ENCODE measurements at places on chromosomes 7 and 10.
A peak's percentile ranks its signal among the peaks of the same experiment; 100 is the strongest.

DNA sequence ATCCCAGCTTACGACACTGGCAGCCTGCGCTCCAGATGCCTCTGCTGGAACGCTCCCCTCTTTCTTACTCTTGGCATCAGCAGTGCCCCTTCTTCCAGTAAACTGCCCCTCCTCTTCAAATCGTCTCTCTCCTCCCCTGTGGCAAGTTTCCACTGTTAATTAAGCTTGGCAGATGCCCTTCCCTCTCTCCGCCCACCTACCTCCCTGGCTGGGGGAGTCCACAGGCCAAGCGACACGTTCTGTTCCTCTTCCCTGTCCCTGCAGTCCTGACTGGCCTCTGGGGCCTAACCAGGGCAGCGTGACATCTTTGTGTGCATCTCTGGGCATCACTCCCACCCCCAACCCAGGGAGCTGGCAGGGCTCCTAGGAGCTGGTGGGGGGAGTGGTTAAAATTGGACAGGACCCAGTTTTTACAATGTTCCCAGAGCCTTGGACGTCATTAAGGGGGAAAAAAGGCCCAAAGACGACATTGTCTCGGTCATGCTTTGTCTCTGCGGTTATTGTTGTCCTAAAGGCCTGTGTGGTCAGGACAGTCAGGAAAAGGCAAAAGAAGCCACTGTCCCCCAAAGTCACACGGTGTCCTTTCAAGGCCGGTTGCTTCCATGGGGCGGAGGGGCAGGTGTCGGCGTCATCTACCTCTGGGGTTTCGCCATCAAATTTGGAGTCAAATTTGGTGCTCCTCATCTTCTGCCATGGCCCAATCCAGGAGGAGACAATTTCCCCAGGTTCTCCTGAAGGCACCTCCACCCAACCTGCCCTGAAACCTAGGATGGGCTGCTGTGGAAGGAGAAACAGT, 54.2 kb downstream of the DLG5 start:
- no peak for DNase-seq

- DNase-seq: no peak
These were observed 261.9 kb downstream of the GRID1 start for GRCh38 chr10:86104611-86105145.

GRCh38 chr10:12308736-12309375, 40.5 kb upstream of the CAMK1D start:
- DNase-seq: no peak

DNA sequence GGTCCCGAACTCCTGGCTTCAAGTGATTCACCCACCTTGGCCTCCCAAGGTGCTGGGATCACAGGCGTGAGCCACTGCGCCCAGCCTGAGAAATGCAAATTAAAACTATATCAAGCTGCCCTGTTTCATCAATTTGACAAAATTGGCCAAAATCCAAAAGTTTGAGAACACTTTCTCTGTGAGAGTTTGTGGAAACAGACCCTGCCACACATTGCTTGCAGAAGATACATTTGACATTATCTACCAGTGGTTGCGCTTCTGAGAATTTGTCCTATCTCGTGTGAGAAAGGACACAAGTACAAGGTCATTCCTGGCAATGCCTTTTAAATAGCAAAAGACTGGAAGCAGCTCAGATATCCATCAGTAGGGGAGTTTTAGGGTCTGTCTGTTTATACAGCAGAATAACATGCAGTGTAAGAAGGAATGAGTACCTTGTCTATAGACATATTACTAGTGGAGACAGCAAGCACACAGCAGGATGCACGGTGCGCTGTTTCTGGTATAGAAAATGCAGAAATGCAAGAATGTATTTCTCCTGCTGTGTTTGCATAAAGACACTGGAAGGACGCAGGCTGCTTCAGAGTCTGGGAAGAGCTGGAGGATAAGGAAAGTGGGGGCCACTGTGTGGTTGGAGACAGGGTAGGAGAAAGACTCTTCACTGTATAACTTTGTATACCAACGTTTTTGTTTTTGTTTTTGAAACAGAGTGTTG, 4.3 kb downstream of the LHPP start:
- no peak for DNase-seq

DNA sequence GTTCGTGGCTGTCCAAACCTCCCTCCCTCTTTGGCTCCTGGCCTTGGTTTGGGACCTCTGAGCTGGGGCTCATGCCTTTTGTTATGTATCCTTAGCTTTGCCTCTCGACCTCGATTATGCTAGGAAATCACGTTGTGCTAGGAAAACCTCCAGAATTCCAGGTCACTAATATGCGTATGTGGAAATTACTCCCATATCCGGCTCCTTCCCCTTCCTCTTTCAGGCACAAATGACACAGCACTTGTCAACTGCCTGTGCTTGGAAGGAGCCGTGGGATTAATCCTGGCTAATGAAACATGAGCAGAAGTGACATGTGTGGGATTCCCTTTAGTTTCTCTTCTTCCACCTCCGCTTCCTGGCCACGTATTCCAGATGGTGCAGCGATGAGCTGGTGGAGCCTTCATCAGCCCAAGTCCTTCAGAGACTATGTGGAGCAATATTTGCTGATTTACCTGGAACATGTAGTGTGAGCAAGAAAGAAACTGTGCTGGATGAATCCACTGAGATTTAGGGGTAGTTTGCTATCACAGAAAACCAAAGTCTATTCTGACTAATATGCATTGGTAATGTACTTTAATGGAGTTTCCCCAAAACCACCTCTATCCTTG, 149.2 kb downstream of the REEP3 start:
- no peak for DNase-seq

- no peak for DNase-seq
These were observed 608.5 kb downstream of the PHTF2 start for GRCh38 chr7:78407031-78407430.

DNA sequence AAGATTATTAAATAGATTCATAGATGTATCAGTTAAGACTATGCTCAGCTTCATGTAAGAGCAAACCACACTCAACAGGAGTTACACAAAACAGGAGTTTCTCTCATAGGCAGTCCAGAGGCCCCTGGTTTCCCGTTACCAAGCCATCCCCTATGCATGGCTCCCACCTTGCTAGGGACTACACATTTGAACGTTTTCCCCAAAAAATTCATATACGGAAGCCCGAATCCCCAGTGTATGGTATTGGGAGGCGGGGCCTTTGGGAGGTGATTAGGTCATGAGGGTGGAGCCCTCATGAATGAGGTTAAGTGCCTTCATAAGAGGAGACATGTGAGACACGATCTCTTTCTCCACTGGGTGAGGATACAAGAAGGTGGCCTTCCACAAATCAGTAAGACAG, 29.1 kb downstream of the RSU1 start:
- DNase-seq: no peak

GRCh38 chr7:106858618-106859532, 6.2 kb upstream of the PIK3CG start:
- DNase-seq: no peak

- DNase-seq: no peak
These were observed 14.2 kb downstream of the IGF2BP3 start for GRCh38 chr7:23456093-23456492.

DNA sequence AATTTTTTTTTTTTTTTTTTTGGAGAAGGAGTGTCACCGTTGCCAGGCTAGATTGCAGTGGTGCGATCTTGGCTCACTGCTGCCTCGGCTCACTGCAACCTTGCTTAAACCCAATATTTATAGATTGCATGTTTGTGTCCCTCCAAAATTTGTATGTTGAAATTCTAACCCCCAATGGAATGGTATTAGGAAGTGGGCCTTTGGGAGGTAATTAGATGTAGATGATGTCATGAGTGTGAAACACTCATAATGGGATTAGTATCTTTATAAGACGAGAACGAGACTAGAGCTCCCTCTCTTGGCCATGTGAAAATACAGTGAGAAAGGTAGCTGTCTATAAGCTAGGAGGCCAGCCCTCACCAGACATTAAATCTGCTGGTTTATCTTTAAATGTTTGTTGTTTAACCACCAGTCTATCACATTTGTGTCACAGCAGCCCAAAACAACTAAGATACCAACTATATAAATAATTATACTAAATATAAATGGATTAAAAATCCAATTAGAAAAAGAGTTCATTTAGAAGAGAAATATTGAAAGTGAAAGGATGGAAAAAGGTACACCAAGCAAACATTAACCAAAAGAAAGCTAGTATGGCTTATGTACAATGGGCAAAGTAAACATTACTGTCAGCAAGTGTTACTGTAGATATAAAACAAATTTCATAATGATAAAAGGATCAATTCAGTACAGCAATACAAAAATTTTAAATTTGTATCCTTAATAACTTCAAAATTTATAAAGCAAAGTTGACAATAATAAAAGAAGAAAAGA, 9.3 kb downstream of the TCAF1 start:
- no peak for DNase-seq

- DNase-seq: peak; percentile 37
These were observed 288.8 kb upstream of the NFE2L3 start for GRCh38 chr7:25863005-25863728.

DNA sequence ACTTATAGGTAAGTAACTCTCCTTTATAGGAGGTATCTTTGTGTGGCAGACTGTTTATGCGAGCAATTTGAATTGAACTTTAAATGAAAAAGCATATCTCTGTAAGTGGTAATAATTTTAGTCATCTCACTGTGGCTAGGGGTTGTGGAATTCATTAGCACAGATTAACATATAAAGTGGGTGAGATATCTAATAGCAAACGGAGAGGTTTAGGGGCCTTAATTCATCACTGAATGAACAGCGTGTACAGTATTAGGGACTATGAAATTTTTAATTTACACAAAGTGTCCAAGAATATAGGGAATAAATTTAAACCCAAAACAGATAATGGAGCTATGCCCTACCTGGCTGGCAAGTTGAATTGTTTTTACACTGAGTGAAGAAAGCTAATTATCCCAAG, 15.7 kb upstream of the FAM204A start:
- DNase-seq: no peak

- DNase-seq: no peak
These were observed 3.9 kb downstream of the HPS6 start for GRCh38 chr10:102069071-102069470.

DNA sequence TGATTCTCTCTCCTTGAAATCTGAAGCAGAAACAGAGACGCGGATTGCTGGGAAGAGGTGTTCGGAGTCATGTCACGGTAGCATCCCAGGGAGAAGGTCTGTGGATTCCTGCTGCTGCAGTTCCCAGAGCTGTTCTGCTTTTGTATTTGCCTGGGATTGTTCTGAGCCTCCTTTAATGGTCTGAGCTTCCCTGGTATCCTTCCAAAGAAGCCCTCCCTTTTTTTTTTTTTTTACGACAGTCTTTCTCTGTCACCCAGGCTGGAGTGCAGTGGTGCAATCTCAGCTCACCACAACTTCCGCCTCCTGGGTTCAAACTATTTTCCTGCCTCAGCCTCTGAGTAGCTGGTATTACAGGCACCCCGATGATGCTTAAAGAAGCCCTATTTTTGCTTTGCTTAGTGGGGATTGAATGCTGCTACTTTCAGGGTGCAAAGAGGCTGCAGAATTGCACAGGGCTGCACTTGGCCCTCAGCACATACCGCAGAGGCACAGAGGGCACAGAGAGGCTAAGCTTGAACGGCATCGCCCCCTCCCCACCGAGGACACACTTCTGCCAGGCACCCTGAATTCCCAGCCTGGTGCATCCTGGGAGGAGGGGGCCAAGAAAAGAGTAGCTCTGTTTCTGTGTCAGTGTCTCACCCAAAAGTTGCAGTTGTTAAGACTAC, 208.6 kb upstream of the GALNT17 start:
- DNase-seq: peak; percentile 64

DNA sequence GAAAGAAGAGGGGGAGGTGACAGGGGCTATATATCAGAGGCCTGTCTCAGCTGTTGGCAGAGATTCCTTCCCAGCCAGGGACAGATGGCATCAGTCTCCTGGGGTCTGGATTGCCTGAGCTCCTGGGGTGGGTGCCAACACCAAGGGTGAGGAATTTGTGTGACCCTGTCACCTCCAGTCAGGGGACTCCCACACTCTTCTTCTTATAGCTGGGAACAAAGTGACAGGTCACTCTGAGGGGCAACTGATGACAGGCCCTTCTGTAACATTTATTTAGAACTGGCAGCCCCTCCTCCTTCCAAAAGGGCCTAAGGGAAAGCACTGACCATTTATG, 53.7 kb upstream of the DUSP5 start:
- DNase-seq: no peak

DNA sequence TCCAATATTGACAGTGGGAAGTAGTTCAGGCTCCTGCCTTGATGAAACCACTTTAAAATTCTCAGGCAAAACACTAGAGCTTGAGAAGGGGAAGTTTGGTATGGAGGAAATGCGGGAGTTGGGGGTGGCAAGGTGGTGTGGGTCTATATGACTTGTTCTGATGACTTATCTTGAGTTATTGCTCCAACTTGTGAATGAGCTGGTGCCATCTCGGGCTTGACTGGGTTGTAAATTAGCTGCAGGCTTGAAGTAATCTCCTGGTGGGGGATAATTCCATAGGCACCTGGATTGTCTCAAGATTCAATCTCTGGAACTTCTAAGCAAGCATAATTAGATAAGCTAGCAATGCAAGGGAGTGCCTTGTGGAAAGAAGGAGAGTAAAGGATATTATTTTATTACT, 29.0 kb downstream of the MRPL32 start:
- DNase-seq: no peak

- DNase-seq: no peak
These were observed 118.8 kb upstream of the LYZL2 start for GRCh38 chr10:30748152-30748973.

GRCh38 chr10:87775766-87776165, 42.3 kb downstream of the ATAD1 start:
- DNase-seq: no peak

GRCh38 chr10:15344876-15345285, 26.2 kb downstream of the FAM171A1 start:
- no peak for DNase-seq

GRCh38 chr7:127786184-127786583, 134.2 kb downstream of the SND1 start:
- no peak for DNase-seq

- DNase-seq: no peak
These were observed 35.6 kb downstream of the PITRM1 start for GRCh38 chr10:3136763-3137611.

DNA sequence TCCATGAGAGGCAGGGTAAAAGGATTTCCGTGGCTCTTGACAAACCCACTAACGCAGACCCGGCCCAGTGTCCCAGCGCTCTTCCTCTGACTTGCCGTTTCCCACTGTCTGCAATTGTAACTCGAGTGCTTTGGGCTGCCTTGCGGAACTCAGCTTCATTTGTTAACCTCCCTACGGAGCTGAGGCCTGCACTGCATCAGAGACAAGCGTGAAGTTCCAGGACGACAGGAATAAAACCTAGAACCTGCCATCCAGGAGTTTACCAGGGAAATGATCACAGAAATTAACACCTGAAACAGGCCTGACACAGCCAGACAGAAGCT, 76.2 kb downstream of the SFMBT2 start:
- DNase-seq: no peak

GRCh38 chr7:5773661-5774086, 7.8 kb downstream of the RNF216 start:
- no peak for DNase-seq

- DNase-seq: no peak
These were observed 95.7 kb upstream of the SVIL start for GRCh38 chr10:29730458-29730857.

- no peak for DNase-seq
These were observed 618.3 kb downstream of the LRMDA start for GRCh38 chr10:76049581-76050290.

DNA sequence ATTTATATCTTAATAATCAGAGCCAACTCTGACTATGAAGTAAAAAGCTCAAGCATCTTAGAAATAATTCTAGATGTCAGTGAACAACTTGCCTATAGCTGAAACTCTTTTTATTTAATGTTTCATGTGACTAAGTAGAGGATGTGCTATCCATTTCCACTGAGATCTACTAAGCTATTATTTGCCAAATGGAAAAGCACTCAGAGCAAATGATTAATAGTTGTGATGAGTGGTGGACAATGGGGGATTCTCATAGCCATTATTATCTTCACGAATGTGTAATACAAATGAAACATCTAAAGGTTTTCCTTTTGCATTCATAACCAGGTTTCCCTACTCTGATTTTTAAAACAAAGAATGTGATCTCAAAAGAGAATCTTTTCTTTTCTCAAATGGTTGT, 126.6 kb upstream of the GNAI1 start:
- no peak for DNase-seq

Data from SK-N-MC (cell line).